ENCODE measurements at places on chromosomes 13 and 19.

DNA sequence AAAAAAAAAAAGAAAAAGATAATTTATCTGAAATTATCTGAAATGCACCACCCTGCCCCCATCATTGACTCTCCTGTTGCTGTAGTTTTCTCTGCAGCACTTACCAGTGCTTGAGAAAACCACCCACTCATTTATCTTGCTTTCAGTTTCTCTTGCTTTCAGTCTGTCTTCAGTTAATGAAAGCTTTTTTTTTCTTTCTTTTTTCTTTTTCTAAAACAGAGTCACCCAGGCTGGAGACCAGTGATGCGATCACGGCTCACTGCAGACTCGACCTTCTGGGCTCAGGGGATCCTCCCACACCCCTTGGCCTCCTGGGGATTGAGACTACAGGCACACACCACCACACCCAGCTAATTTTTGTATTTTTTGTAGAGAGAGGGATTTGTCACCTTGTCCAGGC, 4.3 kb upstream of the ACP5 start:
- no peak for DNase-seq

DNA sequence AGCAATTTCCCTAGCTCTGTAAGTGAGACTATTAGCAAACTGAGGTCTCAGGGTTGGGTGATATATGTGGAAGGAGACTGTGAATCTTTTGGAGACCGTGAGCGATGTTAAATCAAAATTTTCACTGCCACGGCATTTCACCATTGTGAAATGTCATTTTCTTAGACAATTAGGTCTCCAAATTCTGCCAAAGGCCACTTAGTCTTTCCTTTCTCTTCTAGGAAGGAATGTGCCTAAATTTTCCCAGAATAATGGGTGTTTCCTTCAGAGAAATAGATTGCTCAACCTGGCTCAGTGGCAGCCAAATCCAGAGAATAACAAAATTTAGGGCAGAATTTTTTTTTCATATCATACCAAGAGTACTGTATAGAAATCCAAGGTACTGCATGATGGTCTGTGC, 64.5 kb upstream of the SCEL start:
- no peak for DNase-seq

DNA sequence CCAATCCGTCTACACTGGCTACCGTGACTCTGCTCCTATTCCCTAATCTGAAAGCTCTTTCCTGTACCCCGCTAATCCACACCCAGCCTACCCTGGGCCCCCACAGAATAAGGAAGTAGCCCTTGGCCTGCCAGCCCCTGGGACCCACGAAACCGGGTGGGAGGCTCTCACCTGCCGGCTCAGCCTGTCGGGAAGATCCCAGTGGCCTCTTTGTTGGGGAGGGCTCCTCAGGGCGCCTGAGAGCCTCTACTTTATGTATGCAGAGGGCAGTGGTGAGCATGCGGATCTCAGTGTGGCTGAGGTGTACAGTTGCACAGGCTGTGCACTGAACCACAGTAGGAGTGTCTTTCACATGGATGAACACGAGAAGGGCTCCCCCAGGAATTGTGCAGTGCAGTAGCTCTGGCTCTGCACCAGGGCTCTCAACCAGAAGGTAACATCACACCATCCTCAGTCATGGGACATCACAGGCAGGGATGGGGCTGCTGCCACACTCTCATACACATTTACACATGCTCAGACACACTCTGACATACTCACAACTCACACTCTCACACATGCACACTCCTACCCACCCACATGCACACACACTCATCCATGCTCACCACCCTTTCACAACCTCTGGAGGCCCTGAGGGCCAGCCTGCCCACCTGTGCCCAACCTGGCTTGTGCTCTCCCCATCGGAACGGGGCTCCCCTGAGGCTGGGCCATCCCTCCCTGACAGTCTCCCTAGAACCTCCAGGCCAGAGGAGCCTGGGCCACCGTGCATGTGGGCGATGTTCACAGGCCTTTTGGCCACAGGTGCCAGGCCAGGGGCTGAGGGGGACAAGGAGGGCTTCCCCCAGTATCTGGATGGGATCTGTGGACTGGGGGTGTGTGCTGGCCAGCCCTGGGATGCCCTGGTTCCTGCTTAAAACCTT, 135.0 kb downstream of the URI1 start:
- no peak for DNase-seq

DNA sequence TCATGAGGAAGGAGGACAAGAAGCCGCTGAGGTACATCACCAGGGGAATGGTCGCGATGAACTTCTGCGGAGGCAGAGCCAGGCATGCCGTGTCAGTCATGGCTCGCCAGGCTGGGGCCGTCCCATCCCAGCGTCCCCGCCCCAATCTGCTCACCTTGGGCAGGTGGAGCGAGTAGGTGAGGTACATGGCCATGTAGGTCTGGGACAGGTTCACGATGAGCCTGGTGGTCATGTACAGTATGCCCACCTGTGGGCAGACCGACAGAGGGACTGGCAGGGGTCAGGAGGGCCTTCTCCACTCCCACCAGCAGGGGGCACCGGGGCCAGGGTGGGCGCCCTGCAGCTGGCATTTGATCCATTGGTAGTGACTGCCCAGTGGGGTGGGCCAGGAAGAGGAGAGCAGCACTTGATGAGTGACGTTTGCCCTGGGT, 8.3 kb downstream of the TEKTIP1 start:
- DNase-seq = no peak

DNA sequence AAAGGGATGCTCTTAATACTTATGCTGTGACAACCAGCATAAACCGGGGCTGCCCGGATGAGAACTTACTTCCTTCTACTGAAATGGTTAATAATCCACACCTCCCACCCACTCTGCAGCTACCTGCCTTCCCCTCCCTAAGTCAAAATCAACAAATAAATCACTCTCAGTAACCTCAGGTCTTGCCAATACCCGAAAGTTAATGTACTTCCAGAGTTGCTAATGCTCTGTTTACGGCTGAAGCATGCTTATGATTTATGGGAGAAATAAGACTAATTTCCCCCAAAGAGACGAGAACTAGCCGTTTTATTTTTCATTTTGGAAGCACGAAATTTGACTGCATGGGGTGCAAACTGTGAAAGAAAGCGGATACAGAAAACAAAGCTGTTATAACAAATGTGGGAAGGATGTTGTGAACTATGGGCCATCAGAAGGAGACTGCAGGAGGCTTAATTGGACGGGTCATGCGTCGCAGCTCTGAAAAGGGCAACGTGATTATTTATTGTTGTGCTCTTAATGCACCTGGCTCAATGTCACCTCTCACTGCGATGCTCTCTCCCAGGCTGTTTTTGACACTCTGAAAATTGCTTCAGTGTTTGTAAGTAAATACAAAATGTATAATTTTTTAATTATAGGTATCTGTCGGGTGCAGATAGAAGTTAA, 114.0 kb upstream of the SLC7A1 start:
- no peak for DNase-seq

DNA sequence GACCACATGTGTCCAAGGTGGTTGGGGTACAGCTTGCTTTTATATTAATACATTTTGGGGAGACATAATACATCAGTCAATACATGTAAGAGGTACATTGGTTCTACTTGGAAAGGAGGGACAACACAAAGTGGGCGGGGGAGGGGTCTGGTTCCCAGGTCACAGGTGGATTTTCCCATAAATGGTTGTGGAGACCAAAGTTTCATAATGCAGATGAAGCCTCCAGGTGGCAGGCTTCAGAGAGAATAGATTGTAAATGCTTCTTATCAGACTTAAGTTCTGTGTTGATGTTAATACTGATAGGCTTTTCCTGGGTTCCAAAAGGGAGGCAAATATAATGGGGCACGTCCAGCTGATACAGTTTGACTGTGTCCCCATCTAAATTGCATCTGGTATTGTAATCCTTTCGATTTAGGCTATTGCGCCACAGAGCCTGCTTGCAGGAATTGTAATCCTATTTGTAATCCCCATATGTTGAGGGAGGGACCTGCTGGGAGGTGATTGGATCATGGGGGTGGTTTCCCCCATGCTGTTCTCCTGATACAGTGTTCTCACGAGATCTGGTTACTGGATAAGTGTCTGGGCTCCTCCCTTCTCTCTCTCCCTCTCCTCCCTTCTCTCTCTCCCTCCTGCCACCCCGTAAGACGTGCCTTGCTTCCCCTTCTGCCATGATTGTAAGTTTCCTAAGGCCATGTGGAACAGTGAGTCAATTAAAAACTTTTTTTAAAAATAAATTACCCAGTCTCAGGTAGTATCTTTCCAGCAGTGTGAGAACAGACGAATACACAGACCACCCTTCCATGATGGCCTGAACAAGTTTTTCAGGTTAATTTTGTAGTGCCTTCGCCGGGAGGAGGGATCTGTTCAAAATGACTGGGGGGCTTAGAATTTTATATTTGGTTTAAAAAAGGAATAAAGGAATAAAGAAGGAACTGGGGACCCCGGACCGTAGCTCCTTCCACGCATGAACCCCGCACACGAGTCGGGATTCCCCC, 44.9 kb downstream of the ZNF823 start:
- no peak for DNase-seq

- no peak for DNase-seq
Measured at GRCh38 chr13:43529796-43530195, 257.0 kb downstream of the ENOX1 start.

DNA sequence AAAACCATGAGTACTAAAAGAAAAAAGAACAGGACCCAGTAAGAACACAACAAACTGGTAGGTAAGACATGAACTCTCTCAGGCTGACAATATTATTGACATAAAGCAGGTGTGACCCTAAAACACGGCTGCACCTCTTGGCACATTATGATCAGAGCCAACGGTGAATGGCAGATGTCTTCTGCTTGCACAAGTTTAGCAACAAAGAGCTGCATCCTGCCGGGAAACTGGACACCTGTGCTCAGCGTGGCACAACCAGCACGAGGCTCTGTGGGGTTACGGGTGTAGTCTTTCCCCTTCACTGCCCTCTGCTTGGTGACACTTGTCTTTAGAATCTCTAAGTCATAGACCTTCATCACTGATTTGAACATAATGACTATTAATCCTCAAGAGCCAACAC, 97.9 kb downstream of the DOCK9 start:
- no peak for DNase-seq

DNA sequence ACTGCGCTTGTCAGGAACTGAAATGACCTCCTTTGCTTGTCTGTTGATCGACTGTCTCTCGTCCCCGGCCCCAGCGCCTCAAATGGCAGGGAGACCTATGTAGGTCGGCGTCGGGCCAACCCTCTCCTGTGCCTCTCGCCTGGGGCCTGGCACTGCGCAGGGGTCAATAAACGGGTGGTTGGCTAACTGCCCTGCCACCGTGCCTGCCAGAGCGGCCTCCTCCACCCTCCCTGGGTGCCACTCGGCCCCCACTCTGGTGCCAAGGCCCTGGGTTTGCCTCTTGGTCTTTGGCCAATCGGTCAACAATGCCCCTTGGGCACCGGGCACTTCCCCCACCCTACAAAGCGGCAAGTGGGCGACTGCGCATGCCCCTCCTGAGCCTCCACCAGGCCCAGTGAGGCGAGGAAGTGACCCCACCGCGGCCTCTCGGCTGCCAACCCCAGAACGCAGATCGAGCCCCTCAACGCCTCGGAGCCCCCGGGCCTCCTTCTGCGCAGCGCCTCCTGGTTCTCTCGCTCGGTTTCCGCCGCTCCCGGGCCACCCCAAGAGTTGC, 1.1 kb downstream of the KEAP1 start:
- DNase-seq = peak; percentile 21

GRCh38 chr13:73337532-73337931, 278.7 kb downstream of the KLF5 start:
- no peak for DNase-seq

- no peak for DNase-seq
Measured at GRCh38 chr13:49322702-49323101, 75.0 kb downstream of the CDADC1 start.

GRCh38 chr19:50875795-50876422, 2.7 kb downstream of the KLK2 start:
- no peak for DNase-seq

DNA sequence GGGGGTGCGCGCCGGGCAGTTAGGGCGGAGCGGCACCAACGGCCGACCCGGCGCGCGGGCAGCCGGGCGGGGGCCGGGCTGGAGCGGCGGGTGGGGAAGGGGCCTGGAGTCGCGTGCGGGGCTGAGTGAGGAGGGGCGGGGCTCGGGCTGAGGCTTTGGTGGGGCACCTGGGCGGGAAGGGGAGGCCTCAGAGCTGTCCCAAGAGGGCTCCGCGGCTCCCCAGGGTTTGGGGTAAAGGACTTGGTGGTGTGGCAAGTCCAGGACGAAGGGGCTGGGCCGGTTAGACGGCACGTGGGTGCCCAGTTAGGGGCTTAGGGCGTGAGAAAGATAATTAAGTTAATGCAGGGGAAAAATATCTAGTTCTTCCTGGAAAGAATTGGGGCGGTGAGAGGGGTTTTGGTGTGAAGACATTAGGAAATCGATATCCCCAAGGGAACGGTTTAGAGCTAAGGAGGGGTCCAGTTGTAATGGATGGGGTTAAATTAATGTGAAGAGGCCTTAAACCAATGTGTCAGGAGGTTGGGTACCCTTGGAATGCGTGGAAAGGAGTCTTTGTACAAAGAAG, 496 bp downstream of the ZNF574 start:
- peak; percentile 31 for DNase-seq

GRCh38 chr13:97430296-97430695, 3.7 kb upstream of the RAP2A start:
- no peak for DNase-seq

DNA sequence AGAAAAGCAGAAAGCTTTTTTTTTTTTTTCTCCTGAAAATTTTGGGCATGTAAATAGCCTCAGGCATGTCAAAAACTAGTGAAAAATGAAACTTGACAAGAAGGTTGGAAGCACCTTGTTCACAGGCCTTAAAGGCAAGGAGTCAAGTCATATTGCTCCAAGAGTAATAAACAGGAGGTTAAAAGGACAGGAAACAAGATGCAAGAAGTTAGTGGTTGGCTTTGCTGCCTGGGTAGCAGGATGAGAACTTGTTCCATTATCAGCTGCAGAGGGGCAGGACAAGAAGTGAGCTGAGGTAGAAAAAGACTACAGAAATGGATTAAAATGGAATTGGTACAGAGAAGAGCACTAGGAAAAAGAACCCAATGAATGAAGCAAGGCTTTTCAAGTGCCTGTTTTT, 242.6 kb downstream of the DCT start:
- no peak for DNase-seq

DNA sequence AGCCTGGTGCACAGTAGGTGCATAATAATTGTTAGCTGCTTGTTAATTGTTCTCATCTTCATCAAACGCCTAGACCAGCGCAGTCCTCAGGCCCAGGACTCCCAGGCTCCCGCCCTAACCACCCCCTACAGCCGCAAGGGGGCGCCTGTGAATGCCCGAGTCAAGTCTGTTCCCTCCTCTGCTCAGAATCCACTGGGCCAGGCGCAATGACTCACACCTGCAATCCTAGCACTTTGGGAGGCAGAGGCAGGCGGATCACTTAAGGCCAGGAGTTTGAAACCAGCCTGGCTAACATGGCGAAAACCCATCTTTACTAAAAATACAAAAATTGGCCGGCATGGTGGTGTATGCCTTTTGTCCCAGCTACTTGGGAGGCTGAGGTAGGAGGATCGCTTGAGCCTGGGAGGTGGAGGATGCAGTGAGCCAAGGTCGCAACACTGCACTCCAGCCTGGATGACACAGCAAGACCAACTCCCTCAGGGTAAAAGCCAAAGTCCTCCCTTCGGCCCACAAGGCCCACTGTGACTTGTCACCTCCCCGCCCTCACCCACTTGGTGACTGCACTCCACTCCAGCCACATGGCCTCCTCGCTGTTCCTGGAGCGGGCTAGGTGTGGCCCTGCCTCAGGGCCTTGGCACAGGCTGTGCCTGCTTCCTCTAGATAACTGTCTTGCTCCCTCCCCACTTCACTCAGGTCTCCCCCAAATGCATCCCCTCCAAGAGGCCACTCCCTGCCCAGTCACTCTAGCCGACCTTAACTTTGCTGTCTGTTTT, 9.1 kb downstream of the ZNF653 start:
- peak; percentile 49 for DNase-seq

- no peak for DNase-seq
Measured at GRCh38 chr19:28687296-28687695, 525.7 kb downstream of the UQCRFS1 start.
